ENCODE measurements at places on chromosomes 1 and 21.

DNA sequence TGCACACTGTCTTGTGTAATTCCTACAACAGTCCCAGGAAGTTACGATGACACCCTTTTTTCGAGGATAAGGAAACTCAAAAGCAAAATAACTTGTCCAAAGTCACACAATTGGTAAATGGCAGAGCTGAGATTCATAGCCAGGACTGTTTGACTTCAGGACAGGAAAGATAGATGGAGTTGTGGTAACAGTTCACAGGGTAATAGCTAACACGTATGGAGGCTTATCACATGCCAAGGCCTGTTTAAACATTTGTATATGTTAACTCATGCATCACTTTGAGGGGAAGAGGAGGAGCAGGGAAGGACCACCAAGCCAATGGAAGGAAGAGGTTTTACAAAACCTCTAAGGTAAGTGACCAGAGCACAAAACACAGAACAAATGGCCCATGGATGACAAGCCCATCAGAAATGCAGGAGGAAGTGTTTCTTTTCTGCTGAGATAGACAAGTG lies 2.8 kb downstream of the DHCR24 start:
- no peak for DNase-seq

- no peak for DNase-seq
Observed at GRCh38 chr1:207862241-207862787, 48.6 kb downstream of the CD34 start.

GRCh38 chr1:110068646-110069403 lies 1.6 kb downstream of the ALX3 start:
- peak; percentile 27 for DNase-seq

DNA sequence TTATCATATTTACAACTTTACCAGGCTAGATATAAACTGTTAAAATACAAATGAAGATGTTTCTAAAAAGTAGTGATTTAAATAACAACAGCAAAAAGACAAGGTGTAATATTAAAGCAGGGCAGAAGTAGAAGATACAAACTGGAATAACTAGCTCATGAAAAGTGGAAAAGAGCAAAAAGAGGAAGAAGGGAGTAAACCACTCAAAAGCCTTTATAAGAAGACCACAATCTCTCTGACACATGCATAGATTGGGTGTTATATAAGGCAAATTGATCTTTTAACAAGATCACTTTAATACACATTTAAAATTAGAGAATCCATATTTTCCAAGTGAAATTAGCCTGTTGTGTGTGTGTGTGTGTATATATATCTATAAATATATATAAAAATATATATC lies 5.0 kb downstream of the DENND1B start:
- DNase-seq = no peak

- DNase-seq = no peak
Observed at GRCh38 chr1:236140705-236141446, 1.5 kb upstream of the GPR137B start.

DNA sequence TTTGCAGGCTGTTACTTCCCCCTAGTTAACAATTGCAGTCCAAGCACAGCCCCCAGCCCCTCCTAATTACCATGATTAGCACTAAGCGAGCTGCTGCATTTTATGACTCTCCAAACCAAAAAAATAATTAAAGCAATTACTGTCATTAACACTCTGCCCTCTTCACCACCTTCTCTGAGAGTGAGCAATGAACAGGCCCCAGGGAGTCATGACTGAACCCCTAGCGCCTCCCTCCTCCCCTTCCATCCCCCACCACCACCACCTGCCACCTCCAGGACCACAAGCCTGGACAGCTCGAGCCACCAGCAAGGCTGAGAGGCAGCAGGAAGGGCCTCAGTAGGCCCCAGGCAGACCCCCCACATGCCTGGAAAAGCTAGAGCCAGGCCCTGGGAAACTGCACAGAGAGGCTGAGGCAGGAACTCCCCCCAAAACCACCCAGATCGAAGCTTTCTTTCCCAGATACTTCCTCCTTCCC lies 35.5 kb upstream of the ZC3H12A start:
- no peak for DNase-seq

DNA sequence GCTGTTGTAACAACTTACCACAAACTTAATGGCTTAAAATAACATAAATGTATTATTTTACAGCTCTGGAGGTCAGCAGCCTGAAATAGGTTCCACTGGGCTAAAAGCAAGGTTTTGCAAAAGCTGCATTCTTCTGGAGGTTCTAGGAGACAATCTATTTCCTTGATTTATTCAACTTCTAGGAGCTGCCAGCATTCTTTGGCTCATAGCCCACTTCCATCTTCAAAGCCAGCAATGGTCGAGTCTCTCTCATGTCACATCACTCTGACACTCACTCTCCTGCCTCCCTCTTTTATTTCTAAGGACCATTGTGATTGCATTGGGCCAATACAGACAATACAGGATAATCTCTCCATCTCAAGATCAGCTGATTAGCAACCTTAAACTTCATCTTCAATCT lies 15.1 kb upstream of the FOXJ3 start:
- no peak for DNase-seq

- no peak for DNase-seq
Observed at GRCh38 chr1:26861889-26862378, 1.0 kb upstream of the SFN start.

DNA sequence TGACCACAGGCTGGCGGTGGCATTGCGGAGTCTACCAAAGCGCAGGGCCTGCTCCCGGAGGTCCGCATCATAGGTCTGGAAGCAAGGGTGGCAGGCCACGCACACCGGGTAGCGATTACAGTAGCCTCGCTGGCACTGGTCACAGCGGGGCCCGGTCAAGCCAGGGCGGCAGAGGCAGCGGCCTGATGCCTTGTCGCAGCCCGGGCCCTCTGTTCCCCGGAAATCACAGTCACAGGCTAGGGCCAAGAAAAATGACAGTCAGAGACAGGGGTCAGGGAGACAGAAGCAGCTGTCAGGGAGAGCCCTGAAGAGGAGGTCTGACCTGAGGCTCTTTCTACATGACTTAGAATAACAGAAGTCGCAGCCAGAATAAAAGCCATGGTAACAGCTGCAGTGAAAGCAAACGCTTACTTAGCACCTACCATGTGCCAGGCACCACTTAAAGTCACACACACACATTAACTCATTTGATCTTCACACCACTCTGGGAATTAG lies 26.4 kb downstream of the LAMB3 start:
- DNase-seq = no peak

GRCh38 chr21:31514598-31514997 lies 144.9 kb upstream of the SOD1 start:
- DNase-seq = no peak

DNA sequence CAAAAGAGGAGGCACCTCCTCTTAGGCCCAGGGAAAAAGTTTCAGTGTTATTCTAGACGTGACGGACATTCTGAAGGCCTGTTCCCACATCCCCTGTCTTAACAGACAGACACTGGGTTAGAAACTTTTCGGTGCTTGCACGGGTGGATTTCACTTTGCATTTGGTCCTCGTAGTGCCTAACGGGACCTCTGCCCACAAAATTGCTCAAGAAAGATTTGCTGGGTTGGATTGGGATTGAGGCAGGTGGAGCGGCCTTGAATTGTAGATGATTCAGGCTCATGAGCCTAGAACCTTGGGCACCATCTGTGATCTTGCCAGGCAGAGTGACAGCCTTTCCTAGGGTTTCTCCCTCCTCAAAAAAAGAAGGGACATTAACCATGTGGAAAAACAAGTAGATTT lies 2.8 kb downstream of the PLA2G5 start:
- no peak for DNase-seq

DNA sequence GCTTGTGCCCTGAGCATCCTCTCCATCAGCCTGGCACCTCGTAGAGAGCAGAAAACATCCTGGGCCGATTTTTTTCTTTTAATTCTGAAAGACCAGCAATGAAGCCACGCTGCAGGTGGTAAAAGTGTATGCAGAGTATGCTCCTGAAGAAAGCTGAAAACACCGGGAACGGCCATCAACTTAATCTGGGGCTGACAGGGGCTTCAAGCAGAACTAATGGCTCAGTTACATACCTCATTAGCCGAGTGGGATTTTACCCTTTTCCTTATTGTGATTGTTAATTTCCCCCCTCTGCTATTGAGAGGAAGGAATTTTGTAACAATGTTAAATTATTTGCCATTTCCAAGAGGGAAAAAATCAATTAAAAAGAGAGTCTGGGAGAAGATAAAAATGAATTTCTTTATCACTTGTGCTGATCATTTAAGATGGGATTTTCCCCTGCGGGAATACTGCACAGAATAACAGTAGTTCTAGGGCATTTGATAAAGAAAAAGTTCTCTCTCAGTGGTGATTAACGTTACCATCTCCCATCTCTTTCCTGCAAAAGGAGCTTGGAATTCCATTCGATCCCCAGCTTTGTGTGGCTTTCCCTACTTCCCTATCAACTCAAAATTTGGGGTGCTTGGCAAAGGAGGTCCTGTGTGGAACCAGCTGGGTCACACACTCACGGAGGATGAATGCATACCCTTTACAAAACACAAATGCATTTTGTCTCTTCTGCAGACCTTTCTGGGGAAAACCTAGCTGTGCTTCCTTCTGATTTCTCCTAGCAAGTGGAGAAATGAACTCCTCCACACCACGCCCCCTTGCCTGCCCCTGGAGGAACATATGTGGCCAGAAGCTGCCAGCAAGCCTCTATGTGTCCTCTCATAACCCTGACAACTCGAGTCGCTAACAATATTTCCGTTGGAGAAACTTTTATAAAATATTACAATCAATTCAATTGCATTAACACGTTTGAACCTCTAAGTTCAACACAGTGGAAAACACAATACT lies 70.9 kb downstream of the RRAGC start:
- no peak for DNase-seq

DNA sequence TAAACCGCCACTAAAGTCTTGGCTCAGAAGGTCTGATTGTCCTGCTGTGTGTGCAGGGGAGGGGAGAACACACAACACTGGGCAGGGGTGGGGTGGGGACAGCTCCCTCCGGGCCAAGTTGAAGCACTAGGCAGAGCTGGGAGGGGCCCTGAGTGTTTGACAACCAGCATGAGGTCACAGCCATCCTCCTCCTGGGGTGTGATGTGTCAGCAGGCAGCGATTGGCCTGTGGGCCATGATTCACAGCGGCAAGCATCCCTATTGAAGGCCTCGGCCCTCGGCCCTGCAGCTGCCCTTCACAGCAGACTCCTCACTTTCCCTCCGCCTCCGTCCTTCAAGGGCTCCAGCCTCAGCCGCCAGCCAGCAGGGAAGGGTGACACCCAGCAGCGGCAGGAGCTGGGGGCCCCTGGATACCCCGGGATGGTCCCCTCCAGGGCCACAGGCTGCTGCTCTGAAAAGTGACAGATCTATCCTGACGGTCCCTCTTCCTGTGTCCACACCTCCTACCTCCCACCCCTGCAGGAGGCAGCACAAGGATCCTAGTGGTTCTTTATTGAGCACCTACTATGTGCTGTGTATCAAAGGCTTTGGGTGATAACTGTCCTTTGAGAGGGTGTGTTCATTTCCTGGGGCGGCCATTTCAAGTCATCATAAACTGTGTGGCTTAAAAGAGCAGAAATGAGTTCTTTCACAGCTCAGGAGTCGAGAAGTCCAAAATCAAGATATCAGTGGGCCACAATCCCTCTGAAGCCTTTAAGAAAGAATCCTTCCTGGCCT lies 66.0 kb upstream of the SLC25A33 start:
- no peak for DNase-seq

GRCh38 chr1:247576514-247576913 lies 11.6 kb upstream of the OR2G2 start:
- DNase-seq = no peak
